Tibial artery (tissue), 4 donors: ENCODE measurements at places on chromosomes 12 and 14.

GRCh38 chr12:116924558-116925453 lies 14.1 kb downstream of the FBXW8 start:
- no peak for DNase-seq

- DNase-seq = no peak
These were observed 20.6 kb upstream of the RIN3 start for GRCh38 chr14:92493024-92493423.

DNA sequence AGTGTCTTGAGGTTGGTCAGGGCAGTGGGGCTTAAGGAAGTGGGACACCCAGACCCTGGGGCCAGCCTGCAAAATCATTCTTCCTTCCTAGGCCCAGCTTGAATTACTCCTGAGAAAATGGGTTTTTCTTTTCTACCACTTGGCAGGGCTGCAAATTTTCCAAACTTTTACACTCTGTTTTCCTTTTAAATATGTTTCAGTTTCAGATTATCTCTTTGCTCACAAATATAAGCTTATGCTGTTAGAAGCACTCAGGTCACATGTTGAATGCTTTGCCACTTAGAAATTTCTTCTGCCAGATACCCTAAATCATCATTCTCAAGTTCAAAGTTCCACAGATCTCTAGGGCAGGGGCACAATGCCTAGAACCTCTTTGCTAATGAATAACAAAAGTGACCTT lies 2.9 kb upstream of the LGR5 start:
- no peak for DNase-seq

DNA sequence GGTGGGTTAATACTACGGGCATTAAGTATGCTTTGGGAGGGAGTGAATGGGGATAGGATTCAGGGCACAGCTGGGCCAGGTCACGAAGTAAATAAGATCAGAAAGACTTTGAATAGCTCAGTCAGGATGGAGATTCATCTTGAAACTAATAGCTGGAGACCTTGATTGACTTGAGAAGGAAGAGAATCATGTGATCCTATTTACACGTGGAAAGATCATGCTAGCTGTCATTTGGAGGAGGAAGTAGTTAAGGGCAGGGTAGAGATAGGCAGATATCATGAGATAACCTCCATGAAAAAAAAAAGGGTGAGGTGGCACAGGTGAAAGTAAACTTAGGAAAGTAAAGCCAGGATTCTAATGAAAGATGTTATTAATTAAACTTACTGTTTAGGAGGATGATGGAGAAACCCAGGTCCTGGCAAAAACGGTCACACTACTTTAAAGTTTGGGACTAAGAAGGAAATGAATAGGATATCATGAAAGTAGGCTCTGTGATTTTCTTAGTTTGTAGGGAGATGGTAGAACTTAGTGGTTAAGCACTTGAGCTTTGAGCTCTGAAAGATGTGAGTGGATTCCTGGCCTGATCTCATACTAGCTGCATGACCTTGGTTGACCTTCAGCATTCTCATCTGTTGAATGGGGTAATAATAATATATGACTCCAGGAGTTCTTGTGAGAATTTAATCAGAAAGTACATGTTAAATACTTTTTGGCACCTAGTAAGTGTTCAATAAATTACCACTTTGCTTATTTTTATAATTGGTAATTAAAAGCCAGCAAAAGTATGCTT lies 439.0 kb downstream of the NRXN3 start:
- no peak for DNase-seq

DNA sequence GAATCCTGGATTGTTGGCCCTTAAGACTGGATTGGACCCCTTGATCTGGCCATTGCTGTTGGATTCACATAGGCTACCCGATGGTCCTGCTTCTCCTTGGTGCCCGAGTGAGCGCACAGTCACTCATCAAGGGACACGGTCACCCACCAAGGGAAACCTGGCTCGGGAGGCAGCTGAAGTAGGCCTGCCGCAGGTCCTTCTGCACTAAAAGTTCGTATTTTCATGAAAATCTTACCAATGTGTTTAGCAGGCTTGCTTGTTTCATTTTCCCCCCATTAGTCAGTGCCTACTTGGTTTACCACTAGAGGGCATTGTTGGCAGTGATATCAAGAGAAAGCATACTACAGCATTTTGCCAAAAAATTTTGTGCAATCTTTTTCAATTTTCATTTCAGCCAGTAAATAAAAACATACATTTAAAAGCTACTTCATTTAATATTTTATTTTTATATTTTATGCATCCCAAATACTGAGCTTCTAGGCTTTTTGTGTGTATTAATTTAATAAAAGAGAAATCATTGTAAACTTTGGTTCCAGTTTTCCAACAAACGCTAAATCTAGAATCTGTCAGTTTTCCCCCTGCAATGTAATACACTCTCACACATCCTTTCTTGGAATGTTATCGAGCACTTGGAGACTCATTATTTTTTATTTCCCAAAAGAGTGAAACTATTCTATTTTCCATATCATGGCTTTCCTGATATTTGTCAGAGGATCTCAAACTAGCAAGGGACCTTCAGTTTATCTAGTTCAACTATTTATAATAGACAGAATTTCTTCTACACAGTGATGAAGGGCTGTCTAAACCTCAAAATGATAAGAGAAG lies 116.7 kb downstream of the LMNTD1 start:
- no peak for DNase-seq

DNA sequence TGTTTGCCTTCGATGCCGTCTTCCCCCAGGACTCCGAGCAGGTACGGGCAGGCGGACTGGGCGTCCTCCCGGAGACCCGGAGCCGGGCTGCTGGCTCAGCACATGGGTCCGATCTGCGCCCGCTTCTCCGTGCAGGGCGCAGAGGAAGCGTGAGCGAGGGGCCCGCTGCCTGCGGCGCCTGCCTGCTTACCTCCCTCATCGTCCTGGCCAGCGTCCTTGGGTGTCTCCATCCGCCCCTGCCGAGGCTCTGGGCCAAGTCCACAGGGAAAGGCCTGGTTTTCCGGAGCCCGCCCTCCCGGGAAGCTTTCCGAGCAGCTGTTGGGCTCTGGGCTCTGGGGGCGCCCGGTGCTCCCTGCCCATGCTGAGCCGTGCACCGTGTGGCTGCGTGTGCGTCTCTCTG lies 33.5 kb downstream of the KIF26A start:
- DNase-seq = no peak

- no peak for DNase-seq
These were observed 96.0 kb downstream of the DNAI7 start for GRCh38 chr12:25099010-25099409.
